Caudate nucleus (tissue), 63 donors: ENCODE measurements at places on chromosomes 13 and 19.

DNA sequence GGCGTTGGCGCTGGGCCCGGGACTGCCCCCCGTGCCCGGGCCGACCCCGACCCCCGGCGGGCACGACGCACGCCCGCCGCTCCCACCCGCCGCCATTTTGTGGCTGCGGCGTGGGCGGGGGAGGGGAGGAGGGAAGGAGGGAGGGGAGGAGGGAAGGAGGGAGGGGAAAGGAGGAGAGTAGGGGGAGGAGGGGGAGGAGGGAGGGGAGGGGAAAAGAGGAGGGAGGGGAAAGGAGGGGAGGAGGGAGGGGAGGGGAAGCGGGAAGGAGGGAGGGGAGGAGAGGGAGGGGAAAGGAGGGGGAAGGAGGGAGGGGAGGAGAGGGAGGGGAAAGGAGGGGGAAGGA, at the start of gene BTBD2:
BTBD2 (minus strand) TSS at position 107 of the 343 bp plus-strand sequence; CDS start at position 96, 11 bp downstream.
- DNase-seq: peak; percentile 50

DNA sequence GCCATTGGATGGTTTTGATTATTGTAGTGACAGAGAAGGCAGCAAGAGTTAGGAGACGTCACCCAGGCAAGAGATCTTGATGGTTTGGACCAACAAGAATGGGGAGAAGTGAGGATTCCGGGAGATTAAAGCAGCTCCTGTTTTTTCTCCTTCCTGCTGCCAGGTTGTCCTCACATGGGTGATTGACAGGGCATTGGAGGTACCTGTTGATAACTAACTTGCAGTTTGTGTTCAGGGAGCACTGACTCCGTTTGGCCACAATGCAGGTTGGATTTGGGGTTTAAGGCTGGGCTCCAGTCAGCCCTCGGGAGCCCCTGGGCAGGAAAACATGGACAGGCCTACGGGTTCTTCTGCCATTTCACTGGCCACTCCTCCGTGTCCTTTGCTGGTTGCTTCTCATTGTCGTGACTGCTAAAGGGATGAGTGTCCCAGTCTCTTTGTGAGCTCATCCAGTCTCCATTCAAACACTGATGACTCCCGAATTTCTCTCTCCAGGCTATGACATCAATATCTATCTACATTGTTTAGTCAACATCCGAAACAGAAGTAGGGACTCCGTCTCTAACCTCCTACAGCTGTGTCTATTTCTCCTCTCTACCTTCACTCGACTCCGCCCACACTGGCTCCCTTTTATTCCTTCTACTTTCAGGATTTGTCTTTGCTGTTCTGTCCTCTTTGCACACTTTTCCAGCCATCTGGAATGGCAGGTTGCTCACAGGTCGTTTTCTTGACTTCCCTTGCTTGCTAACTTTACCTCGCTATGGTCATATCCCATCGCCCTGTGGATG, 1.3 kb upstream of the PTOV1 start:
- no peak for DNase-seq

DNA sequence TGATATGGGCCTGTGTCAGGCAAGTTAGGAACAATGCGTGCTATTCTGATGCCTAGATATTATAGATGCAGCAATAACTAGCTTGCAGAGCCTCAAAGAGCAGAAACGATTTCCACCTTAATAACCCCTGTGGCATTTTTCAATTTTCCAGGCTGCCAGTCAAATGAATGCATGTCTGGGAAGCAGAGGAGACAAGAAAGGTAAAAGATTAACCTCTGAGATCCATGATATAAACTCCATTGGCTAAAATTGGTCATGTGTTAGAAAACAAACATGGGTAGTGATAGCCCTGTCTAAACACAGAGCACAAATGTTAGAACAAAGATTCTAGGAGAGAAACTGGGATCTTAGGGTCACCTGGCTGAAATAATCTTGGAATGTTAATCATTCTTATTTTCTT, 811.1 kb downstream of the DIAPH3 start:
- DNase-seq: no peak

DNA sequence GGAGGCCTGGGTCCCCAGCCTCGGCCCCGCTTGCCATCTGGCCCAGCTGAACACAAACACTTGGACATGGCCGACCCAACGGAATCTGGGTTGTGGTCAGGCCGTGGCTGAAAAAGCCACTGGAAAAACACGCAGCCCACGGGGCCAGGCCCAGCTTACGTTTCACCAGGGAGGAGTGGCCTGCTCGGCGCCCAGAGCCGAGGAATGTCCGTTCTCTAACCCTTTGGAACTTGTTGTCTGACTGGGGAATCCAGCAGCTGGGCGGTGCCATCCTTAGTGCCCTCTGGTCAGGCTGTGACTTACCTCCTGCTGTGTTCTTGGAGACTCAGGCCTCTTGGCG, 13.8 kb downstream of the CILP2 start:
- no peak for DNase-seq

- DNase-seq: no peak
Observed at GRCh38 chr19:18978616-18979015, 37.6 kb upstream of the HOMER3 start.

DNA sequence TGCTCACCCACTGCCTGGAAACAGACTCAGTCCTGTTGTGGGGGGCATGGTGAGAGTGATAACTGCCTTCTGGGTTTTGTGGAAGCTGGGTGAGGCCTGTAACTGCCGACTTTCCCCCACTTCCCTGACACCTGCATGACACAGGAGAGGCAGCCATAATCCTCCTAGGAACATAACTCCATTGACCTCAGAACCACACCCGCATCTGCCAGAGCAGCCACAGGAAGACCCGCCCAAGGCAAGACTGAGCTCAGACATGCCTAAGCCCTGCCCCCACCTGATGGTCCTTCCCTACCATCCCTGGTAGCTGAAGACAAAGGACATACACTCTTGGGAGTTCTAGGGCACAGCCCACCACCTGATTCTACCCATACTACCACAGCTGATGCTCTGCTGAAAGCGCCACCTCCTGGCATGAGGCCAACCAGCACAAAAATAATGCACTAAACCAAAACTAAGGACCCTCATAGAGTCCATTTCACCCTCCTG, 326.7 kb downstream of the RBM26 start:
- no peak for DNase-seq

DNA sequence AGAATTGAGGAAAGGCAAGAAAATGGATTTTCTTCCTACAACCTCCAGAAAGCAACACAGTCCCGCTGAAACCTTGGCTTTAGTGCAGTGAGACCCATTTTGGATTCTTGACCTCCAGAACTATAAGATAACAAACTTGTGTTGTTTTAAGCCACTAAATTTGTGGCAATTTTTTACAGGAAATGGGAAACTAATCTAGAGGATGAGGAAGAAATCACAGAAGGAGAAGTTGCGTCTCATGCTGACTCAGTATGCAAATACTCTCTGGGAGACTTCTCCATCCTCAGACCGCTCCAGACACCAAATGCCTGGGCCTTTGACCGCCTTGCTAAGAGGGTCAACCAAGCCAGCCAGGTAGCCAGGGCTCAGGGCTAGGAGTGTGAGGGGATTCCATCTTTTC, 13.1 kb upstream of the CEACAM16 start:
- DNase-seq: no peak
